ENCODE measurements at places on chromosomes 7 and 10.

GRCh38 chr7:35695473-35695850, 527 bp upstream of the HERPUD2 start:
- DNase-seq: peak; percentile 40

GRCh38 chr10:84008878-84009277, 130.4 kb upstream of the GHITM start:
- DNase-seq: no peak

DNA sequence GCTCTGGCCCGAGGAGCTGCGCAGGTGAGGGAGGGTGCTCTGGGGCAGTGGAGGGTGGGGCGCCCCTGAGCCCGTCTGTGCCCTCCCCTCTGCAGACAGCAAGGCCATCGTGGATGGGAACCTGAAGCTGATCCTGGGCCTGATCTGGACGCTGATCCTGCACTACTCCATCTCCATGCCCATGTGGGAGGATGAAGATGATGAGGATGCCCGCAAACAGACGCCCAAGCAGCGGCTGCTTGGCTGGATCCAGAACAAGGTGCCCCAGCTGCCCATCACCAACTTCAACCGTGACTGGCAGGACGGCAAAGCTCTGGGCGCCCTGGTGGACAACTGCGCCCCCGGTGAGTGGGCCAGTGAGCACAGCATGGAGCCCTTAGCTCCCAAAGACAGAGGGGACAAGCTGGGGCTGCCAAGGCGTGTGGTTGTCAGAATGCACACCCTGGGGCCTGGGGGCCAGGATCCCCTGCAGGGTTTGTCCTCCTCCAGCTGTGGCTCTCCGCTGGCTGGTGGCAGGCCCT, 5.1 kb downstream of the FLNC start:
- no peak for DNase-seq

DNA sequence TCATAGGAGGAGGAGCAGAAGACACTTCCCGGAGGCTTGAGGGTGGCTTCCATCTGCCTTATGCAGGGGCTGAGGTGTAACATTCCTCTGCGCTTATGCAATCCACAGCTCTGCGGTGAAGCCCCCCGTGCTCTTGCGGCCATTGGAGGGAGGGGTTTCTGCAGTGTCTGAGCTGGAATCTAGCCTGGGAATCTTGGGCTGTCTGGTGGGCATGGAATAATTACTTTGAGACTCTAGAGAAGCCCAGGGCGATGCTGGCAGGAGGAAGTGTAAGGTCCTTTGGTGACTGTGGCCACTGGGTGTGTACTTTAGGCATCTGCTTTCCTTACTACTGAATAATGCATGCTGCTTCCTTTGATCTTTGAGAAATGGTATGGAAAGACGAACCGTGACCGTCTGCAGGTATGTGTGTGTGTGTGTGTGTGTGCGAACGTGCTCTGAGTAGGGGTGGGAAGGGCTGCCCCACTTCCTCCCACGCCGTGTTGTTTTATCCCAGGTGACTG, 181.0 kb downstream of the PRPF18 start:
- no peak for DNase-seq

DNA sequence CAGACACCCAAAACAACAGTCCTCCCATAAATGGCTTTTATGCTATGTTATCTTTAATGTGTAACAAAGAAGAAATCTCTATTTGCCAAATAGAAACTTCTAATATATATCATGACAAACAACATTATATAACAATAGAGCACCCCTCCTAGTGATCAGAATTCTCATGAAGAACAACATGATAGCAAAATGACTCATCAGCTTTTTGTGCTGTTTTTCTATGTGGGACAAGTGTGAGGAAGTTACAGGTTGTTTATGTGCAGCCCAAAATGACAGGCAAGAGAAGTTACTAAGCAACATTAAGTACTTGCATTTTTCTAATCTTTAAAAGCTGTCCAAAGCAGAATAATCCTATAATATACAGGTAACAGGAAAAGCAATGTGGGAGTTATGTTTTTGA, 7.7 kb downstream of the DGKB start:
- DNase-seq: no peak

GRCh38 chr10:1006573-1006972, 18.3 kb downstream of the GTPBP4 start:
- no peak for DNase-seq

- no peak for DNase-seq
Observed at GRCh38 chr10:119942973-119943372, 50.4 kb downstream of the SEC23IP start.

DNA sequence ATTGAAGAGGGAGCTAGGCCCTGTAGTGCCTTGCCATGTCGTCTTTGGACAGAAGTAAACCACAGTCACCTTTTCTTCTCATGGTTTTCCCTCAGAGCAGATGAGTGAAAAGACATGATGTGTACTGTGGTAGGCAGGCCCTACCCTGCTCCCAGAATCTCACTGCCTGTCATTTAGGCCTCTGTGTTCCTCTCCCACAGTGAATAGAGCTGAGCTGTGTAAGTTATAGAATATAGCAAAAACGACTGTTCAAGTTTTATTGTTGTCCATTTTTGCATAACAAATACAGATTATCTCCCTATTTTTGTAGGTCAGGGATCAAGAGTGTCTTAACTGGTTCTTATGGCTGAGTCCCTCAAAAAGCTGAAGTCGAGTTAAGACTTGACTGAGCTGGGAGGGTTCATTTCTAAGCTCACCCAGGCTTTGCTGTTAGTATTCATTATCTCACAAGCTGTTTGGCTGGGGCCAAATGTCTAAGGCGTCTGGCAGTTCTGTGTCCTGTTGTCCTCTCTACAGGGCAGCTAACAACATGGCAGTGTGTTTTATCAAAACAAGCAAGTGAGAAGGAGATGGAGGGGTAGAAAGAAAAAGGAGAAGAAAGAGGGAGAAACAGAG, 780.9 kb upstream of the POM121L12 start:
- no peak for DNase-seq

DNA sequence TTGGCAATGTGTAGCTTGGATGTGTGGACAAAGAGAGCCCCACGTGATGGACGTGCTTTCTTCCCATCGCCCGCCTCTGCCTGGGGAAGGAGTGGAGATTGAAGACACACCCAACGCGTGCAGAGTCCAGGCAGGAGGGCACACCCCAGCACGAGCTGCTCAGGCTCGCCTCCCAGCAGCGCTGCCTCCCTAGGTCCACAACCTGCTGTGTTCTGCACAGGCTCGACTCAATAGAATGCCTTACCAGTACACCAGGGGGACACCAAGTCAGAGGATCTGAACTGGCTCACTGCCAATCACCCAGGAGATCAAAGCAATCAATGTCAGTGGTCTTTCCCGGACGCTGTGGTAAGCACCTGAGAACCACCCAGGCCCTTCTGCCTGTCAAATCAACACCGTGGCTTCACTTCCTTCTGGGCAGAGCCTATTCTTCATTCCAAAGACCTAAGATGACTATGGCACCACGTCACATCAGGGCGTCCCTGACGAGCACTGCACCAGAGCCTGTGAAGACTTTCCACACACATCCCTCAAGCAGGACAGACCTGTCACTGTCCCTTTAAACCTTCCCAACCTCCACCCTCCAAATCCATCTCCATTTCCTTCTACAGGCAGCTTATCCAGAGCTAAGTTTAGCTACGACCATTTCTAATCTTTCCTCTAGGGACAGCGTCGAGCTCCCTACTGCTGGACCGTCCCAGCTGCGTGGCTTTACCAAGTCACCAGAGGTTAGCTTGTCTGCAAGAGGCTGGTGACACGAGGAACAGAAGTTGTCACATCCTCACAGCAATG, 72.3 kb downstream of the AMZ1 start:
- DNase-seq: peak; percentile 39

- no peak for DNase-seq
Observed at GRCh38 chr7:20786779-20787659, at the start of gene SP8. Gene SP8, minus strand, starts transcription at chr7:20786886. Its CDS starts 88 bp downstream, at chr7:20786798.

DNA sequence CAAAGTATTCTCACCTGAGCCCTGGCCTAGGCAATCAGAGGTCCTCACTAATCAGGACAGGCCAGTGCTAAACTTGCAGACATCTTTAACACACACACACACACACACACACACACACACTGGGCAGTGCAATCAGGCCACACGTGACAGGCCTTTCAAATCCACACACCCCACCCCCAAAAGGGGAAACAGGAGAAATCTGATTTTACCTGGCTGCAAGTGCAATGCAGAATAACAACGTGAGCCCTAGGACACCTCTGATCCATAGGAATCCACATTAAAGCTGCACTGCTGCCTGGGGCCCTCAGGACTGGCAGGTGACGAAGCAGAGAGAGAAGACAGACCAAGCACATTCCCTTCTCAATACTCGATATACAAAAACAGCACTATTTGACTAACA, 218.9 kb downstream of the FAM107B start:
- DNase-seq: no peak

- DNase-seq: no peak
Observed at GRCh38 chr7:102883098-102883860, 29.5 kb upstream of the LRRC17 start.

GRCh38 chr7:101170617-101171441, 5.5 kb upstream of the VGF start:
- DNase-seq: no peak

GRCh38 chr10:131280101-131280500, 31.4 kb downstream of the TCERG1L start:
- DNase-seq: no peak

DNA sequence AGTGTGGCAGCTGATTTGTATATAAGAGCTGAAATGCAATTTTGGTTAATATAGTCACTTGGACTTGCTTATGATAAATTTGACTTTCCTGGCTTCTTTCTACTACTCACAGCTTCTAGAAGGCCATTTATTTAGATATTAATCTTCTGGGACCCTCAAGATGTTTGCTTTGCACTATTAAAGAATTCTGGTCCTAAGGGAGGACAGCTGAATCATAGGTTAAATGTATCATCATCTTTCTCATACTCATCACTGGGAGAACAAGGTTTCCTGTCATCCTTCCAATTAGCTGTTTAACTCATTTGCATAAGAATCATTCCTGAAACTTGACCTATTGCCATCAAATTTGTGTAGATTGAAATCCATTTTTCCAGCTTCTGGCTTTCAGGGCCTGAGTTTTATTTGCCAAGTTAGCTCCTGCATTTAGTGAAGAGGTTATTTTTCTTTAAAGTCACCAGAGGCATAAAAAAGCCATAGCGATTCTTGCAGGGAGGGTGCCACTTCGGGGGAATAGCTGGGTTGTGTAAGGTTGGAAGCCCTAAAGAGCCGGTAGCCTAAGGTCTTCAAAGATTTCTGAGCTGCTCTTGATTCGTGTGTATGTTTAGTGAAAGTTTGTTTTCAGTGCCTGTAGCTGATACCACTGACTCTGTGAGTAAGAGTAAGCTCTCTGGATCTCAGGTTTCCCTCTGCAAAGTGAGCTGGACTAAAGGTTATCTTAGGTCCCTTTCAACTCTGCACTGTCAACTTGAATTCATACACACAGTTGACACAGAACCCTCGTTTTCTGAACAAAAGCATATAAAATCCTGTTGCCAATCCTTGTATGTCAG, 4.3 kb downstream of the MAP3K8 start:
- DNase-seq: no peak

- DNase-seq: no peak
Observed at GRCh38 chr7:47877336-47877735, 70.9 kb downstream of the PKD1L1 start.

DNA sequence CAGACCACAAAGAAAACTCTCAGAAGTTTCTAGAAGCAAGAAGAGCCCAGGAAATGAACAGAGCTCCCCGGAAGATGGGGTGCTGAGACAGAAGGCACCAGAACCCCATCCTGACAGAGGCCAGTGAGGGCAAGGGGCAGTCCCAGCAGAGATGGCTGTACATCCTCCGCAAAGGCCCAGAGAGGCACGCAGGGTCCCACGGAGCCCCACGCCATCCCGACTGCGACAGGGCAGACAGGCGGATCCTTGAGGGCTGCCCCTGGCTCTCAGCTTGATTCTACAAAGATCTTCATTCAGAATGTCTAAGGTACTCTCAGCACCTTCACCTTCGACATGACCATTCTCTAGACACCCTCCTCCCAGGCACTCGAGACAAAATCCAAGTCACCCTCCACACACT, 107.9 kb upstream of the DDC start:
- DNase-seq: no peak

DNA sequence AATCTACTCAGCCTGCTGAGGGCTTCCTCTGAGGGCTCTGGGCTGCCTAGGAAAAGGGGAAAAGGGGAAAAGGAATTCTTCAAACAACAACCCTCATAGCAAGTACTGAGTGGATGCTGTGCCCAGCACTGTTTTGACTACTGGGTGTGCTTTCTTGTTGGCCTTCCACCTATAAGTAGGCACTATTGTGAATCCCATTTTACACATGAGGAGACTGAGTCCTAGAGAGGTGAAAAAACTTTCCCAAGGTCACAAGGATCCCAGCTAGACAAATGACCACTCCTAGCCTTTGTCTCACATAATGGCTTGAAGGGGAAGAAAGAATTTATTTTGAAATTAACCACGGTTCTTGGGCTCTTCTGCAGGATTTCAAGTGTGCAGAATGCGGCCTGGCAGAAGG, 17.1 kb downstream of the FGF8 start:
- DNase-seq: no peak

DNA sequence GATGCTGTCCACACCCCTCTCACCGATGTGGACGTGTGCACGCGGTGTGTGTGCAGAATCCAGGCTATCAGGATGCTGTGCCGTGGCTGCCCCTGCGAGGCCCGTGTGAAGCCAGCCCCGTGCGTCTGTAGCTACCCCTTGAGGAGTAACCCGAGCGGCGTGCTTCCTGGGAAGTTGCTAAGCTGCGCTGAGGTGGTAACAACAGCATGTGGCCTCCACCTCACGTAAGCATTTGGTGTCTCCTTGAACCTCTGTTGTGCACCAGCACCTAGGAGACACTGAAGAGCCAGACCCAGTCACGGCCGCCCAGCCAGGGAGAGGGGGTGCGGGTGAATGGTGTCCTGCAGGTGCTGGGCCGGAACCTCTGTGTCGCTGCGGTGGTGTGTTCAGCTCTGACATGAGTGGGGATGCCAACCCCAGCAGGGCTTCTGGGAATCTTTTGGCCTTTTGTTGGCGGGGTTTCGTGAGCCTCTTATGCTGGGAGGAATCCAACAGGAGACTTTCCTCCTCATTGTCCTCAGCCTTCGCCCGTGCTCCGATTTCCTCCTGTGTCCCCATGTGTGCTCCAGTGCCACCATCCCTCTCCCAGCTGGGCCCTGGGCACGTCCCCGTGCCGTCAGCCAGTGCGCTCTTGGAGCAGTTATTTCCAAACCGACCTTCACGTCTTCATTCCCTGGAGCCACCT, 60.4 kb downstream of the DNAJB6 start:
- DNase-seq: no peak

GRCh38 chr7:30472081-30472783, 6.4 kb downstream of the NOD1 start:
- no peak for DNase-seq

DNA sequence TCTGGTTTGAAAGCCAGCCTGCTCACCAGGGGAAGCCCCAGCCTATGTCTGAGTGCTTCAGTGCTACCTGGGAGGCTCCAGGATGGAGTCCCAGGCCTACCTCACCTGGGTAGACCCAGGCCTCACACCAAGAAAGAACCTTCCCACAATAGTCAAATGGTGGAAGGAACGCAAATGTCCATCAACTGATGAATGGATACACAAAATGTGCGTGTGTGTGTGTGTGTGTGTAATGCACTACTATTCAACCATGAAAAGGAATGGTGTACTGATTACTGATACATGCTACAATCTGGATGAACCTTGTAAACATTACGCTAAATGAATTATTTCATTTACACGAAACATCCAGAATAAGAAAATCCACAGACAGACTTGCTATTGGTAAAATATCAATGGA, 15.2 kb upstream of the ADRB1 start:
- DNase-seq: no peak

GRCh38 chr7:70303309-70303708, 705.0 kb downstream of the AUTS2 start:
- no peak for DNase-seq

- DNase-seq: no peak
Observed at GRCh38 chr7:80722616-80723195, 84.3 kb downstream of the CD36 start.

GRCh38 chr7:100490483-100491191, 6.9 kb downstream of the NYAP1 start:
- DNase-seq: no peak

Measured in CD4-positive, alpha-beta T cell treated with Interleukin-4 for 1 hour (primary cell).